Temporal lobe (tissue), 4 donors: ENCODE measurements at places on chromosomes 2 and 18. TPM values are rescaled to one million over a fixed set of nuclear protein-coding genes. Genes with fewer than 3 reads are reported as not detected.

Gene CRYGC
- total RNA-seq = not detected

Gene MPP4
- total RNA-seq = 0.25 TPM

Gene CPO
- not detected for total RNA-seq

Gene KLF7
- 77.0 TPM for total RNA-seq

Gene ASXL3
- total RNA-seq = 91.7 TPM

Gene GKN2
- 0.25 TPM for total RNA-seq

Gene SMARCAL1
- 13.0 TPM for total RNA-seq

Gene GPR155
- 15.2 TPM for total RNA-seq

Gene PTPRN
- total RNA-seq = 32.7 TPM
